ENCODE measurements at places on chromosomes 3 and 15.
A peak's percentile ranks its signal among the peaks of the same experiment; 100 is the strongest.

DNA sequence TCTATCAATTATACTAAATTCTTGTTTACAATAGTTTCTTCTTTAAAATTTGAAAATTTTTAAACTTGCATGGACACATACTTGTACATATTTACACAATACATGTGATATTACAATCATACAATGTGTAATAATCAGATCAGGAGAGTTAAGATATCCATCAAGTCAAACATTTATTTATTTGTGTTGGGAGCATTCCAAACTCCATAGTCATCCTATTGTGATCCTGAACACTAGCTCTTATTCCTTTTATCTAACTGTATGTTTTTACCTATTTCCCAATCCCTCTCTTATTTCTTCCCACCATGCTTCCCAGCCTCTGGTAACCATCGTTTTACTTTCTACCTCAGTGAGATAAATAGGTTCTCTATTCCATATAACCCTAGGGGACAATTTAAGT is 1219.2 kb downstream of the ZPLD1 start:
- no peak for DNase-seq

- no peak for DNase-seq
Observed at GRCh38 chr15:67405208-67406191, 115.4 kb upstream of the C15orf61 start.

GRCh38 chr15:95119041-95119610 is 887.8 kb downstream of the MCTP2 start:
- DNase-seq, result no peak

GRCh38 chr15:69325456-69325971 is 26.8 kb downstream of the PAQR5 start:
- no peak for DNase-seq

GRCh38 chr3:177830411-177830849 is 633.1 kb upstream of the TBL1XR1 start:
- no peak for DNase-seq

DNA sequence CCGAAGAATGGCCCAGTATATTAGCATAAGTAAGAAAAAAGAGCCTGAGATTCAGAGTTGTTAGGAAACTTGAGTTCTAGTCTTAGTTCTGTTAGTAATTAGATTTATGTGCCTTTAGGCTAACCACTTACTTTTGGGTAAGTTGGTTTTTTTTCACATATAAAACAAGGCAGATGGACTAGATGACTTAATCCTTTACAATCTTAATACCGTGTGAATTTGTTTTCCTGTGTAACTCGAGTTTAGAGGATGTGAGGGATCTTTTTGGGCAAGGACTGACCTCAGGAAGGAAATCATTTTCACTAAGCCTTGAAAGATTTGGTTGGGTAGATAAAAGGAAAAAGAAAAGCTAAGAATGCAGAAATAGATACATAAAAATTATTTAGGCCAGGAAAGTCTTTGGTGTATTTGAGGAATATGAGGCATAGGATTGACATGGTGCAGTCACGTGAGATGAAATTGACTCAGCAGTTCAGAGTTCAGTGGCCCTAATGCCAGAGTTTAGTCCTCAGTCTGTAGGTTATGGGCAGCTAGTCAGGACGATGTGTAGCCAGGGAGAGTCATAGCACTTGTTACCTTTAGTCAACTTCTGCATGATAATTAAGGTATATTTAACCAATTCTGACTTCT is 34.6 kb downstream of the PAK2 start:
- no peak for DNase-seq

DNA sequence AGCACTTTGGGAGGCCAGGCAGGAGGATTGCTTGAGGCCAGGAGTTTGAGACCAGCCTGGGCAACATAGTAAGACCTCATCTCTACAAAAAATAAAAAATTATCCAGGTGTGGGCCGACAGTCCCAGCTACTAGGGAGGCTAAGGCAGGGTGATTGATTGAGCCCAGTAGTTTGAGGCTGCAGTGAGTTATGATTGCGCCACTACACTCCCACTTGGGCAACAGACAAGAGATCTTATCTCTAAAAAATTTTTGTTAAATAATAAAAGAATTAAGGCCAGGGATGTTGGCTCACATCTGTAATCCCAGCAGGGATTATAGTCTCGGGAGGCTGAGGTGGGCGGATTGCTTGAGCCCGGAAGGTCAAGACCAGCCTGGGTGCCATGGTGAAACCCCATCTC is 25.8 kb upstream of the NFKBIZ start:
- no peak for DNase-seq

DNA sequence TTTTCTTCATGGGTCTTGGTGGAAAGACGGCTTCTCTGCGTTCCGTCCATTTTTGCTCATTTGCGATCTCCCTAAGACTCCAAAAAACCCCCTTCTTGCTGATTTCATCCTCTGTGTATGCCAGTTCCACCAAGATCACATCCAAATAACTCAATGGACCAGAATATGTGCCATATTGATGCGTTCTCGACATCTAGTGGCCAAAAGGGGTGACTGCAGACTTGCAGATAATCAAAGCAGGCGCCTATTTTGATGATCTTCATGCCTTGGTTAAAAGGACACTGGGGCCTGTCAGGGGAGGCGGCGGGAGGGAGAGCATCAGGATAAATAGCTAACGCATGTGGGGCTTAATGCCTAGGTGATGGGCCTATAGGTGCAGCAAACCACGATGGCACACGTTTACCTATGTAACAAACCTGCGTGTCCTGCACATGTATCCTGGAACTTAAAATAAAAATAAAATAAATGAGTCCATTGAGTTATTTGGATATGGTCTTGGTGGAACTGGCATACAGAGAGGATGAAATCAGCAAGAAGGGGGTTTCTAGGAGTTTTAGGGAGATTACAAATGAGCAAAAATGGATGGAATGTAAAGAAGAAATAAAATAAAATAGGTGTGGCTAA is 104.2 kb upstream of the RAD18 start:
- DNase-seq, result no peak

DNA sequence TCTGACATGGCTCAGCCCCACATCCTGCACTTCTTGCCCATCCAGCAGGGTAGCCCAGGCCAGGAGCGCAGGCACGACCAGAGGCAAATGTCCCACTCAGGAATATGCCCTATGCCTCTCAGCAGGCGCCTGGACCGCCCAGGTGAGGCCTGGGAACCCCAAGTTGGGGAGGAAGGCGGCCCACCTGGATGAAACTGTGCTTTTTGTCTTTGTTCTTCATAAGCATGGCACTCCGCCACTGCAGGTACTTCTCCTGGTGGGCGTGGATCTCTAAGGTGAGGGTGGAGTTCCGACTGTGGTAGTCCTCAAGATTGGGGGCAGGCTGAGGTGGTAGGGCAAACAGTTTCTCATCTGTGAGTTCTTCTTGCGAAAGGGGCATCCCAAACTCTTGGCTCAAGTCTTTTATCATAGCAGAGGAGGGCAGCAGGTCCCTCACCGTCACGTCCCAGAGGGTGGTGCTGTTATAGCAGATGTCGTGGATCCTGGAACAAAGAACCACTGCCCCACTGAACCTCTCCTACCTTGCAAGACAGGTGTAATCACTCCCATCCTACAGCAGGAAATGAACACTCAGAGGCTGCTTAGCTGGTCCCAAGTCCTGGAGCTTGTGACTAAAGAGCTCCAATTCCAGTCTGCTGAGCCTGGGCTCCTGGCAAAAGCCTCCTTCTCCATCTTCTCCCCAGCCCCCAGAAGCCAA is 53.2 kb downstream of the ACAD9 start:
- DNase-seq, result no peak

- DNase-seq, result no peak
Observed at GRCh38 chr3:28376424-28376823, 27.8 kb upstream of the AZI2 start.

GRCh38 chr3:139136469-139137202 is 91.9 kb upstream of the PRR23C start:
- no peak for DNase-seq

DNA sequence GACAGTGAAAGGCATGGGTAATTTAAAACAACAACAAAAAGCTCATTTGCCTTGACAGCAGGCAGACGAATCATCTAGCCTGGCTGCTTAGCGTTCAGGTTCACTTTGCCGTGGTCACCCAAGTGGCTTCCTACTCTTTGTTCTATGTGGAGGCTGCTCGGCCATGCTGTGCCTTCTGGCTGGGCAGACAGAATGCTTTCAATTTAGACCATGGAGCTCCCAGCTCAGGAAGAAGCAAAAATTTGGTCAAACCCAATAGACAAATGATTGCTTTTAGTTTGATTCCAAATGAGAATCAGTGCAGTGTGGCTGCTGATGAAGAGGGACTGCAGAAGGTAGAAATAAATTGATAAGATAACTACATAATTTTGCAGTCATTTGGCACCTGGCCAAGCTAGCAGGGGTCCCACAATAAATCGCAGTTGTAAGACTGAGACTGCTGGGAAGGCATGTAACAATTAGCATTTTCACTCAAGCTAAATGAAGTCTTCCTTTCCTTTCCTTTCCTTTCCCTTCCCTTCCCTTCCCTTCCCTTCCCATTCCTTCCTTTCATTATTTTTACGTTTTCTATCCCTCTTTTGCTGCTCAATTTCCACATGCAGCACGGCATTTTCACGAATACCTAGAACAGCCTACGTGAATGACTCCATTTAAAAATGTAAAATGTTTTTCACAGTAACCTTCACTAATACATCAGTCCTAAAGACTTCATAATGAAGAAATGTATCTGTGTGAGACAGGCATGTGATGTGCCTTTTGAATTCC is 360.4 kb upstream of the TGFBR2 start:
- DNase-seq, result peak; percentile 17

DNA sequence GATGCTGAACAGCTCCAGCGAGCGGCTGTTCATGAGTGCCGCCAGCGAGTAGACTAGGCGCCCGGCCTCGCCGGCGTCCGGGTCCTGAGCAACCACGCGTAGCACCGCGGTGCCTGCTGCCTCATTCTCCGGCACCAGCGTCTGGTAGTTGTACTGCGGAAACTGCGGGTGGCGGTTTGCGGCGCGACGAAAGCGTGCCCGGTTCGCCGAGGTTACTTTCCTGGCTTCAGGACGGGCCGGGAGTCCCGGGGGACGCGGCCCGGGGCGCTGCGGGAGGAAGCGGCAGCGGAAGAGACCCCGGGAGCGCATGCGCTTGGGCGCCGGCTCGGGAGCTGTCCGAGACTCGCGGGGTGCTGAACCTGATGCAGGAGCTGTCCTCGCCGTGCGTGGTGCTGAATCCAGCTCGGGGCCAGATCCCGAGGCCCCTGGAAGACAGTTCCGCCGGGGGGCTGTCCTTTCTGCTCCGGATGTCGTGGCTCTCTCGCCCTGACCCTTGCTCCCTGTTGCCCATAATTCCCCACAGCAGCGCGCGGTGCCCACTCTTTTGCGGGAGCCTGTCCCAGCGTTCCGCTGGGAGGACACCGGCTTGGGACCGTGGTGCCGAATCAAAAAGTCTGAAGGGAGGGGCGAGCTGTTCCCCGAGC is 1.1 kb downstream of the CELSR3 start:
- DNase-seq, result peak; percentile 95

- DNase-seq, result no peak
Observed at GRCh38 chr15:40501487-40501886, 30.7 kb downstream of the CHST14 start.

DNA sequence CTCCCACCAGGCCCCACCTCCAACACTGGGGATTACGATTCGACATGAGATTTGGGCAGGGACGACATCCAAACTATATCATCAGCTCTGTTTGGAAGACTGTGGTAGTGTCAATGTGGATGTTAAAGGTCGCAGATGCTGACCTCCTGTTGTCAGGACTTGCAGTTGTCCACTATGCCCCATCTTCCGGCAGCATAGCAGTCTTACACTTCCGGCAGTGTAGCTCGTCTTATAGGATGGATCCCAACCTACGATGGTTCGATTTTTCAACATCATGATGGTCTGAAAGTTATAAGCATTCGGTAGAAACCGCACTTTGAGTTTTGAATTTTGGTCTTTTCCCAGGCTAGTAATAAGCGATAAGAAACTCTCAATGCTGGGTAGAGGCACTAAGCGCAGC is 20.6 kb downstream of the CLRN1 start:
- no peak for DNase-seq

DNA sequence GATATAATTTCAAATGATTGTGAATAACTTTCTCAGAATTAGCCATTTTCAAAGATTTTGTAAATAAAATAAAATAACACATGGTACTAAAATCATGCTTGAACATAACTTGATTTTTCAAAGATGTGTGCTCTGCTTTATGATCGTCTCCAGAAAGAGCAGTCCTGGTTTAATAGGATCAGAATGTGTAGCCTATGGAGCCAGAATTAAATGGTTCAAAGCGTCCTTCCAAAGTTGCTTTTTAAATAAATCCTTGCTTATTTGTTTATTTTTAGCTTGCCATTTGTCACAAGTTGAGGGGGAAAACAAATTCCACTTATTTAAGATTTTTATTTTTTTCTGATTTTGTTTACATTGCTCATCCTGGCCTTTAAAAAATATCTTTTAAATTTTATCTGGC is 123.7 kb upstream of the SPRED1 start:
- no peak for DNase-seq

GRCh38 chr3:86563400-86563970 is 427.5 kb downstream of the VGLL3 start:
- no peak for DNase-seq

DNA sequence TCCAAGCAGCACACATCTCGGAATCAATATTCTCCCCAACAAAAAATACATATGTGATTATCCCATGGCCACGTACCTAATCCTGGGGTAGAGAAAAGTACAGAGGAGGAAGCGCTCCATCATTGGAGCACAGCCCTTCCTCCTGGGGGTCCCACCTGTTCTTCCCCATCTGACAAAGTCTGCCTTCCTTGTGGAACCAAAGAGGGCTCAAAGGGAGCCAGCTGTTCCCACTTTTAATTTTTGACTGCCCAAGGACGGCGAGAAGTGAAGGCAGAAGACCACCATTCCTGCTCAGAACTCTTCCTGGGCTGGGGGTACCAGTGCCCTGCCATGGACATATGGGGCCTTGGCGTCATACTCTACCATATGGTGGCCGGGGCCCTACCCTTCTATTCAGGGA is 14.1 kb upstream of the FANCD2 start:
- no peak for DNase-seq

- DNase-seq, result no peak
Observed at GRCh38 chr15:69860321-69860720, 237.4 kb downstream of the TLE3 start.

DNA sequence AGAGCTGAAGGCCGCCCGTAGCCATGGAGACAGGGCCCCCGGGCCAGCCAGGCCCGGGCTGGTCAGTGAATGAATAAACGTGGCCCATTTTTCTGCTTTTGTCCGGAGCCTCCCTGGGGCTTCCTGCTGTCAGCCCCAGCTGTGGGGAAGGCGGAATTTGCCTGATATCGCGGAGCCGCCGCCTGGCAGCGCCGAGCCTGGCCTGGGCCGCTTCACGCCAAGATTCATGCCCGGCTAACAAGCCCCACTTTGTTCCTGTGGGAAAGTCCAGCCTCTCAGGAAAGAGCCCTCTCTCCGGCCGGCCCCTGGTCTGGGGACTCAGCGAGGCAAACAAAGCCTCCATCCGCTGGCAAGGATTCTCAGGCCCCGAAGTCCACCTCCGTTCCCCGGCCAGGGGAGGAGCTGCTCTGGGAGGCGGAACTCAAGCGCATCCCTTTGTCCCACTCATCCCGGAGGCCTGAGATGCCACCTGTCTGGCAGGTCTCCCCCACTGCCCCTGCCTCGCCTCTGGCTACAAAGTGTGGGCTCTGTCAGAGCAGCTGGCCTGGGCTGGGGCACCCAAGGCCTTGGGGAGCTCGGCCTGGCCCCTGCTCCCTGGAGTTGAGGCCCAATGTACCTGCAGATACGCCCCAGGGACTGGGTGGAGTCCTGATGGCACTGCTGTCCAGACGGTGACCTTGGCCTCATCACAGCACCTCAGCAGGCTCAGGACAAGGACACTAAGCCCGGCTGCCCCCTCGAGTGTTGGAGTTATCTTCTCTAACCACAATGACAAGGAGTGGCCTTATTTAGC is 51.6 kb upstream of the SLC6A11 start:
- no peak for DNase-seq

GRCh38 chr3:99760031-99760430 is 57.6 kb upstream of the CMSS1 start:
- DNase-seq, result no peak

GRCh38 chr15:98548139-98548971 is 100.0 kb upstream of the IGF1R start:
- peak; percentile 82 for DNase-seq

All from right kidney (tissue), 9 donors.